ENCODE measurements at places on chromosomes 1 and 21. TPM values are rescaled to one million over a fixed set of nuclear protein-coding genes. Genes with fewer than 3 reads are reported as not detected.

DNA sequence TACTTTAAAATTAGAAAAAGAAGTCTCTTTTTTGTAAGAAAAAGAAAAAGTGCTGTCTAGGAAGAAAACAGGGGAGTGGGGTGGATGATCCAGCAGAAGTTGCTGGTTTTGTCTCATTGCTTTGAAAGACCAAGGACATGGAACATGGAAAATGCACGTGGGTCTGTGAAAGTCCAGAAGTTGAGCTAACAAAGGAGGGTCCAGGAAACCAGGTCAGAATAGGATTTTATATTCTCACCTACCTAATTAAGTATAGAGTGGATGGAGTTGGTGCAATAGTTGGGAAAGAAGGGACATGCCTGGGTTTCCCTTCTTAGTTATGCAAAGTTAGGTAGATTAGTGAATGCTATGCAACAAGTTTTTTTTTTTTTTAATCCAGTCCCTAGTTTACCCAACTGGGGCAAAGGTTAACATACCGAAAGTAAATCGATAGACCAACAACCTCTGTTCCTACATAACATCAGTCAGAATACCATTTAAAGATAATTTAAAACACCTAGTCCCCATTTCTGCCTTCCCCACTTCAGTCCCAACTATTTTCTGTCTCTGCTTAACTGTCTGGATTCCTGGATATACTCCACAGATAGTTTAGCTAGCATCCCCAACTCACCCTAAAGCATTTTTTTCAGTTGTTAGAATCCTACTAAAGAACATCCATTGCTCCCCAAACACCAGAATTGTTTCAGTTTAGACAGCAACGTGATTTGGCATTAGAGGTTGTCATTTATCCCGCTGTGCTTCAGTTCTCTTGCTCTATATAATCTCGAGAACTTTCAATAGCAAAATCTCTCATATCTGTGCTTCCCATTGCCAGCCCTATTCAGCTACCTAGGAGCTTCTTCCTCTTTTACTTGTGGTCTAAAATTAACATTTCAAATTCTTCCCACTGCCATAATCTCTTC lies 105.7 kb upstream of the PLPPR5 start:
- DNase-seq: no peak

DNA sequence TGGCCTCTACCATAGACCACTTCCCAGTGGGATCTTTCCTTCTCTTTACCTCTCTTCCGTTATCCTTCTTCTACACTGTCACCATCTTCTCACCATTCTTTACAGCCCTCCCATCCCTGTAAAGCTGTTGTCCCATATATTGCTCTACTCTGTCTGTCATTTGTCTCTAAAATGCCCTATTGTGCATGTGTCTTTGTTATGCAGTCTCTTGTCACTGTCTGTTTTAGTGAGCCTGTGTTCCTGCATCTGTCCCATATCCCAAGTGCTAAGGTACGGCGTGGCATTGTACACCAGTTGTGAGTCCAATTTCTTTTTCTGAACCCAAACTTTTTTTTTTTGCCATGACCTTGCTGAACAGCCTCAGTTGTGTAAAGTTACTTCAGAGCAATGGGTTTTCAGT lies 8.8 kb upstream of the ZBTB18 start:
- no peak for DNase-seq

GRCh38 chr1:200290010-200290685 lies 119.7 kb downstream of the ZNF281 start:
- DNase-seq: no peak

GRCh38 chr1:178774263-178774662 lies 49.2 kb downstream of the RALGPS2 start:
- no peak for DNase-seq

DNA sequence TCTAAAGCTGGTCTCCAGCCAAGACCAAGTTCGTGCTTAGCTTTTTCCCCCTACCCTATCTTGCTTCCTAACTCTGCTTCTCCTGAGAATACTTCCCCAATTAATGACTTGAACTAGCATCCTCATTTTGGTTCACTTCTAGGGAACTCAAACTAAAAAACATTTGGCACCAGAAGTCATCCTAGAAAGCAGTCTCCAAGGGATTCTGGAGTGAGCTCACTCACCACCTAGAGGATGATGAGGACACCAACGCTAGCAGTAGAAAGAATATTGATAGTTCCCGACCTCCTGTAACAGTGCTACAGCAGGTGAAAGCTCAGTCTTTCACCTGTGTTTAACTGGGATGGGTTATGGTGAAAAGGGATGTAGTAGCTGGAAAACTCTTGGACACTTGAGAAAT lies 4.7 kb upstream of the PSMB2 start:
- no peak for DNase-seq

GRCh38 chr1:207711285-207711684 lies 40.6 kb upstream of the CD46 start:
- no peak for DNase-seq

DNA sequence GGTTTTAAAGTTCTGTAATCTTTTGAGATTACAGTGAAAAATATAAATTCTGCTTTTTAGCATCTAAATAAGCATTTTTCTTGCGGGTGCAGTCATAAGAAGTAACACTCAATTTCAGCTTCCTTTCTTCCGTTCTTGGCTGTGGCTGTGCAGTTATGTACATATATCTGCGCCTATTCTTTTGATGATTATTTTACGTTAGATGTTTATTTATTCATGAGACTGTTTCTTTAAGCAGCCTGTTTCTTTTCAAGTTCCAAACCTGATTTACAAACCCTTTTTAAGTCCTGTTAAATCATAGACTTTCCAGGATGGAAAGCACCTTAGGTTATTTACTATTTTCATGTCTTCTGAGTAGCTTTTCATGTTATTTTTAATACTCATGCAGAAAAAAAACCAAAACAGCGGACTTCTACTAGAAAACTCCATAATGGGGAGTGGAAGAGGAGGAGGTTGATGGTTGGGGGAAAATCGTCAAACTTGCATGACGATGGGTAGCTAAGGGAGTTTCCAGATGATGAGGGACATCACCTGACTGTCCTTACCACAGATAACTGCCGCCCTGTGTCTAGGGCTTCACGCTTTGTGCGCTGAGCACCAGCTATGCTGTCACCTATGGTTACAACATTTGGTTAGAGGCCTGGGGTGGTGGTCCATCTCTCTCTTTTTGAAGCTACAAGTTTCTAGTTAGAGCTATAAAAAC lies 2.6 kb downstream of the PRDM2 start:
- no peak for DNase-seq

The SPRR2F gene
- total RNA-seq: not detected

The HORMAD1 gene
- not detected for total RNA-seq

The RORC gene
- 11.3 TPM for total RNA-seq

The ATAD3A gene
- 17.9 TPM for total RNA-seq

The DISC1 gene
- 3.9 TPM for total RNA-seq

The LDLRAD1 gene
- not detected for total RNA-seq

The U2AF1 gene
- 13.8 TPM for total RNA-seq

The ESPN gene
- total RNA-seq: 0.24 TPM

All from Right ventricle myocardium inferior (tissue), 1 donor.